SJCRH30 (cell line): ENCODE measurements at places on chromosomes 3 and 15.

DNA sequence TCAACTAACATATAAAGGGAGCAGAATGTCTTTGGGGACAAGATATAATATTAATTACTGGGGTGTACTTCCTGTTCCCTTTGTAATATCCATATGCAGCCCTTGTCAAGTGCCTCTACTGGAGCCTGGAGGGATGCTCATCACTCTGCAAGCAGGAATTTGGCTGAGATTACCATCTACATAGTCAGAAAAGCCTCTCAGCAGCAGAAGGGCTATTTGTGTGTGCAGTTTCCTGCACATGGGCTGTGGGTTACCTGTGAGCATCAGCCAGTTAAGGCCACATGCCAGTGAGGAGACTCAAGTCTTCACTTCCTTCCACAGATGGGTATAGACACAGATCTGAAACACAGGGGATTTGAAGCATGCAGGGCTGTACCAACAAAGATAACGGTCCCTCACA lies 278.1 kb upstream of the PLSCR5 start:
- no peak for DNase-seq

GRCh38 chr15:67365994-67366393 lies 111.4 kb downstream of the IQCH start:
- DNase-seq, result no peak

GRCh38 chr3:132167870-132168269 lies 133.1 kb upstream of the CPNE4 start:
- DNase-seq, result no peak

- peak; percentile 7 for DNase-seq
These were observed 900.5 kb downstream of the EPHA3 start for GRCh38 chr3:90007778-90008499.

DNA sequence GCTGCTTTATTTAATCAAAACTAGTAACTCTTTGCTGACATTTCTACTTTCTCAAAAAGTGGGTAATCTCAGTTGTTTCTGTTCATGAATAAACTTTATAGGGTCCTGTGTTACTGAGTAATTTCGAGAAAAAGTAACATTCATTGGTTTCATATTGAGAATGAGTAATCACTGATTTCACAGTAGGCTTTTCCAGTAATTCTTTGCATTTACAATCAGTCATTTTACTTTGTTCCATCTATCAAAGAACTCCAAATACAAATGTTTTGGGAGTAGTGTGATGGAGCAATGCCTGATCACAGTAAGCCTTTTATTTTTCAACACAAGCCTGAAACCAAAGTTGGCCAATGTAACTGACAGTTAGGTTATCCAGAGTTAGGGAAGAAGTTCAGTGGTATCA lies 353.6 kb downstream of the ULK4 start:
- DNase-seq, result no peak

- no peak for DNase-seq
These were observed 4.2 kb upstream of the CCR2 start for GRCh38 chr3:46349484-46350261.

DNA sequence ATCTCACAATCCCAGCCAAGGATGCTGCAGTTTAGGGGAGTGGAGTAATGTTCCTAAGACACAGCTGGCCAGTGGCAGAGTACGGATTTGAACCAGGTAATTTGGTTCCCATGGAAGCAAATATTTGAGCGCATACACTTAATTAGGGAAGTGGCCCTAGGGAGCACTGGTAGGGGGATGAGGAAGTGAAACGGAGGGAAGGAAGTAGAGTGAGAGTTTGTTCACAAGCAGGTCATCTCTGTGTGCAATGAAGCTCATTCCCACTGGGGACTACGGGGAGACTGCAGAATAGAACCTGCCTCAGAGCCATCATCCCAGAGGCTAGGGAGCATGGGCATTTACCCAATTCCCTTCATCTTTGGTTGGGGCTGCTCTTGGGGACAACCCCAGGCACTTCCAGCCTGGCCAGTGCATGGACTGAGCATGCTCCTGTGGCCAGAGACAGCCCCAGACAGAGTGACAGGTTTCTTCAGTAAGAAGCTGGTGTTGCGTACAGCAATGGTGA lies 317.2 kb upstream of the PROK2 start:
- no peak for DNase-seq

DNA sequence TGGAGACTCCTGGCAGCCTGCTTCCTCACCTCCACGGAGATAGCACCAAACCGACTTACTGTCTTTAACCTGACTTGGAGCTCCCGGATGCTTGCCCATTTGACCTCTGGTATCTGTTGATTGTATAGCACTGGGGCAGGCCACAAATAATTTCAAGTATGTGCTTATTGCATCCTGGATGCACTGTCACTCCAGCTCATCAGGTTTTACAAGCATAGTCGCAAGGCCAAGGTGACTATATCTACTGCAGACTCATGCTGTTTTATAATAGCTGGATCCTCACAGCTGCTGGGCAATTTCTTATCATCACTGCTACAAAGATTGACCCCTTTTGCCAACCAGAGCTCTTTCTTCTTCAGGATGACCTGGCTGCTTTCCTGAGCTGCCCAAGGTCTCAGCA lies 45.6 kb downstream of the PEX5L start:
- no peak for DNase-seq

GRCh38 chr3:43307649-43308048 lies 21.3 kb downstream of the SNRK start:
- DNase-seq, result no peak

DNA sequence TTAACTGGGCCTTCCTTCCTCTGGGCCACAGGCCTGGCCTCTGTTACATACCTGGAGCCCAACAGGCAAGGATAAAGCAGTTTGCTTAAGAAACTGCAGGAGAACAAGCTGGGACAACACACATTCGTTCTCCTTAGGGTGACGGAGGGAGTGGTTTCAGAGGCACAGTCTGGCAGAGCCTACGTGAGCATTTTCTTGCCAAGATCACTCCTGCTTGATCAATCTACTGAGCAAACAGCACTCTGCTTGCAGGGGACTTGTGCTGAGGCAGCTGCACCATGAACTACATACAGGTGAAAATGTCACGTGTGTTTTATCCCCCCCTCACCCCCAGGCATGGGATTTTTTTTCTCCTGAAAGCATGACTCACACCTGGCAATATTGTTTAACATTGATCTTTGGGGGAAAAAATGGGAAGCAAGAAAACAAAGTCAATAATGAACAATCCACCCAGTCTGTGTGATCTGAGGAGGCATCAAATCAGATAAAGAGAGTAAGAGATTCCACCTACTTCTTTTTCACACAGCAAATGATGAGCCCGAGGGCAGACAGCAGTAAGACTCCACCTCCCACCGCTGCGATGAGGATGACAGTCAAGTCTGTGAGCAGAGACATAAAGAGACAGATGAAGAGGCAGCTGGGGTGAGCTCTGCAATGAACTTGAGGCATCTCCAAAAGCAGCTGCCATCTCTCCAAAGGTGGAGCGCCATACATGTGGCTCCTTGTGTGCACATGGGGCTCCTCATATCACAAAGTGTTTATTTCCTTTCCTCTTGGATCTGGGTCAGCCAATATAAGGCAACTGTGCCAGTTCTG lies 57.4 kb downstream of the CDCP1 start:
- DNase-seq, result no peak

DNA sequence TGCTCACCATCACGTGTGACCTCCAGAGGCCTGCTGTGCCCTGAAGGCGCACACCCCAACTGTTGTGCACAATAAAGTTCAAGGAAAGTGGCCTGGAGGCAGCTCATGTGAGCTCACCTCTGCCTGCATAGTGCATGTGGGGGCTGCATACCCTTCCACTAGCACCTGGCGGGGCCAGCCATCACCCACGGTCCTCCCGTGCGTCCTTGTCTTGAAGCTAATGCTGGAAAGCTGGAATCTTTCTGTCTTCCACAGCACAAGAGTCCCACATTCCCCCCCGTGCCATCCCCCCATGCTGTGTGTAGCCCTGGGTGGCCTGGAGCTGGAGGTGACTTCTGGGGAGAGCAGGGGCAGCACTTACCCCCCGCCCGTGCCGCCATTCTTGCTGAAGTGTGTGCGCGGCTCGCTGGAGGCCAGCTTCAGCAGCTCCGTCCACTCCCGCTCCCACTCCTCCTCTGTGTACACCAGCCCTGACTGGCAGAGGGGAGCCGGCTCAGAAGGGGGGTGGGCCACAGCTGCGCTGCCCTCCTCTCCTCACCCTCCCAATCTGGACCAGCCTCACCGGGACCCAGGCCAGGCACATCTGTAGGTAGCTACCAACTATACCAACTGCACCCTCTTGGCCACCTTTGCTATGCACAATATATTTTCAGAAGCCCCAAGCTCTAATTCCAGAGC lies 199.5 kb downstream of the KLF13 start:
- DNase-seq, result no peak

GRCh38 chr3:25349828-25350724 lies 78.0 kb upstream of the RARB start:
- no peak for DNase-seq

GRCh38 chr3:191762323-191762960 lies 301.5 kb downstream of the PYDC2 start:
- no peak for DNase-seq

DNA sequence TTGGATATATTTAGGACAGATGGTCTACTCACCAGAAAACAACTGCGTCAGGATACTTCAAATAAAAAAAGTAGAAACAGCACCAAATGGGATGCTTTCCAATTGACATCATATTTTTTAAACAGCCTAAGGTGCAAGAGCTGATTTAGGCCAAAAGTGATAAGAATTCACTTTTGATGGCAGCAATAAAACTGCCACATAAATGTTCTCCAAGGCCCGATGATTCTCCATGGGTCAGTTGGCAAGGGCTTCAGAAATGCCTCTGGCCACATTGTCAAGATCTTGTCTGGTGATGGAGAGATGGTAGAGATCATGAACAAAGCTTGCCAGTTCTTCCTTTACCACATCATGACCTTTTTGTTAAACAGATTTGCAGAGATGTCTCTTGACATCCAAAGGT lies 38.9 kb downstream of the LDHAL6B start:
- DNase-seq, result no peak

- peak; percentile 32 for DNase-seq
These were observed 21.5 kb downstream of the PLD1 start for GRCh38 chr3:171788546-171789351.

- no peak for DNase-seq
These were observed 105.0 kb downstream of the FOXP1 start for GRCh38 chr3:71478568-71478967.

DNA sequence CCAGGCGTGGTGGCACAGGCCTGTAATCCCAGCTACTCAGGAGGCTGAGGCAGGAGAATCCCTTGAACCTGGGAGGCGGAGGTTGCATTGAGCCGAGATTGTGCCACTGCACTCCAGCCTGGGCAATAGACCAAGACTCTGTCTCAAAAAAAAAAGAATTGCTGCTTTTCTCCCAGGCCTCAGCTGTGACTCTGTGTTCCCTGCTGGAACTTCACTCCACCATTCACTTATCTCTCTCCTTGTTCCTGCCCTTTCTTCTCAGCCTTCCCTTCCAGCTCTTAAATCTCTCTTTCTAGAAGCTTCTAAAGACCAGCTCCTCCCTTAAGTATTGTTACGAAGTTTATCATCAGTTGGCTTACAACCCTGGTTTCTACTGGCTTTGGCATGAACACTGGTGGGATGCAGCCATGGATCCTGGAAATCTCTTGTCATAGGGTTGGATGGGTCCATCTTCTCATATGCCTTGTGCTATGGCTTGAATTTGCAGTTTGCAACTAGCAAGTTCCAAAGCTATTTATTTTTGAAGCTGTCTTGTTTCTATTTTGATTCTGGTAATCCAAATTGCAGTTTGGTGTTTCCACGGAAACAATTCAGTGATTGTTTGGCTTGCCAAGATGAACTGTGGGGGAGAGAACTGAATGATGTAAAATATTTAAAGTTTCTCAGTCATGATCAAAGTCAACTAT lies 10.5 kb downstream of the C3orf62 start:
- DNase-seq, result no peak

DNA sequence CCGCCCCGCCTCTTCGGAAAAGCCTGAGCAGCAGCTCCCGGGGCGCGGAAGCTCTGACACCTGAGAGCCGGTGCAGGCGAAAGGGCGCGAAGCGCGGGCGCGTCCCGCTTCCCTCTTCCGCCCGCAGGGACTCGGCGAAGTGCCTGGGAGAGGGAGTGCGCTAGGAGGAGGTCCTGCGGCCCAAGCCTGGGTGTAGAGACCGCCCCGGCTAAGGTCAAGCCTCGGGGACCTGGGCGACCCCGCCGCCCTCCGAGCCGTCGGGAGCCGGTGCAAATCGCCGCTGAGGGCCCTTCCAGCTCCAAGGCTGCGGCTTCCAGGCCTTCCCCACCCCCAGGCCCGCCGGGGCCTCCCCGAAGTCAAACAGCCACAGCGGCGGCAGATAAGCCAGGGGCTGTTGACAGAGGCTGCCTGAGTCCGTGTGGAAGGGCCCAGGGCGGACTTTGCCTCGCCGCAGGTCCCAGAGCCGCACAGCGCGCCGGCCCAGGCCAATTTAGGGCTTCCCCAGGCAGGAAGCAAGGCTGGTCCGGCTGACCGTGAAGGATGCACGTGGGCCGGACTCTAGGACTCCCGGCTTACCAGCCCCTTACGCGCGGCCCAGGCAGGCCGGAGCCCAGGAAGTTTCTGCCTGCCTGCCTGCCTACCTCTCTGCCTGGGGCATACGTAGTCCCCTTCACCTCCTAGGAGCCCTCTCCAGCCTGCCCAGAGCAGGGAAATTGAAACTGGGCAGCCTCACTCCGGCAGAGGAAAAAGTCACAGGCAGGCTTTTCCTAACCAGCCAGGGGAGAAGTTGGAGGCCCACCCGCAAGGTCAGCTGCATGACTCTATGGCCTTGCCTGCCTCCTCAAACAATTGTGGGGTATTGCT lies 2.3 kb downstream of the ITPKA start:
- DNase-seq, result no peak

DNA sequence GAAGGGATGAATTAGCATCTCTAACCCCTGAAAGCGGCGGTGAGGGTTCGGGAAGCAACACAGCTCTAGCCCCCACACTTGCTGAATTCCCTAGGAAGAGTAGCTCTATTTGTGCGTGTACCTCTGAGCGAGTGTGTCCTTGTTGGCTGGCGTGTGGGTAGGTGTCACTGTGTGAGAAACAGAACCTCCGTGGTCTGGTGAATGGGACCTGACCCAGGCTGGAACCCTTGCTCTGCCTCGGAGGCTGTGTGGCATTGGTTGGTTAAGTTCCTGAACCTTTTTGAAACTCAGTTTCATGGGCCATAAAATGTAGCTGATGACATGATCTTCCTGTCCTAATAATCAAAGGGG lies 414 bp upstream of the TMEM115 start:
- no peak for DNase-seq

- DNase-seq, result no peak
These were observed 233.3 kb downstream of the SNRPN start for GRCh38 chr15:25188051-25188450.

DNA sequence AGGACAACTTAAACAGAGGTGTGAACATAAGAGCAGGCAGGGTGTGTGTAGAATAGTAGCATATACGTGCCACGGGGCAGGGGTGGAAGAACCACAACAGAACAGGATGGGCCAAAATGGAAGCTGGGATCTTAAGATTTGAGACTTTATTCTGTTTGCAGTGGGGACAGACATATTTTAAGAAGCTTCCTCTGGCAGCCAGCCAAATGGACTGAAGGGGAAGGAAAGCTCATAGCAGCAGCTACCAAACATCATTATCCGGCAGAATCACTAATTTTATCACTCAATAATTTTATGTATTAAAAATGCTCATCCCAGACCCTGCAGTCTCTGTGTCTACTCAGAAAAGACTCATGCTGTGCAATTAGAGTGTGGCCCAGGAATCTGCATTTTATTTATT lies 130.9 kb upstream of the CTDSPL start:
- DNase-seq, result no peak
